ENCODE measurements at places on chromosomes 11 and 22. TPM values are rescaled to one million over a fixed set of nuclear protein-coding genes. Genes with fewer than 3 reads are reported as not detected.

The OR56A1 gene
- not detected for total RNA-seq

The VSIG10L2 gene
- not detected for total RNA-seq

The OR51B2 gene
- total RNA-seq = not detected

The VWCE gene
- 0.37 TPM for total RNA-seq

The CD248 gene
- 4.9 TPM for total RNA-seq

The HBG1 gene
- total RNA-seq = not detected

The LRRC32 gene
- total RNA-seq = 26.8 TPM

The HEPACAM gene
- total RNA-seq = 0.08 TPM

GRCh38 chr11:128725630-128726319, 31.9 kb downstream of the FLI1 start:
- H3K27ac ChIP-seq = peak overlapping the region; percentile 55
- no peak for DNase-seq
- no peak overlapping the region for H3K4me3 ChIP-seq
- H3K36me3 ChIP-seq = no peaks in the 10 kb centered on the region

DNA sequence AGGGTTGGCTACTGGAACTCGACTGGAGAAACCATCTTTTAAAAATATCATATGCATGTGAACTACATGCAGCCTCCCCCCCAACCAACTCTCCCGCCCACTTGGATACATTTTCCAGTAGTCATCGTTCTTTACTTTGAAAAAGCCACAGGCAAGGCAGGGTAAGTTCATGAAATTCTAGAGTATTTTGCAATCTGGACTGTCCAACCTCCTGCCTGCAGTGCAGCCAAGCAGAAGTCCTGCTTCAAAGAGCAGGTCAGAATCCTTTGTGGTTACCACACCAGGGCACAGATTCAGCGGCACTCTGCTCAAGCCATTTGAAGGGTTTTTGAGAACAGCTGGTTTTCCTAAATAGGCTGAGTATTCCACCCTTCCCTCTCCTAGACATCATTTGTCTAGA, 12.1 kb downstream of the ELF5 start:
- no peak overlapping the region for H3K4me3 ChIP-seq
- no peaks in the 10 kb centered on the region for H3K36me3 ChIP-seq
- no peak overlapping the region for H3K27ac ChIP-seq
- no peak for DNase-seq
- no peaks in the 10 kb centered on the region for H3K4me1 ChIP-seq
- H3K27me3 ChIP-seq = no peaks in the 10 kb centered on the region

GRCh38 chr11:130737041-130737830, 179.0 kb downstream of the SNX19 start:
- no peak overlapping the region for H3K4me3 ChIP-seq
- H3K36me3 ChIP-seq = no peaks in the 10 kb centered on the region
- H3K4me1 ChIP-seq = no peaks in the 10 kb centered on the region
- no peaks in the 10 kb centered on the region for H3K27me3 ChIP-seq
- no peak for DNase-seq

DNA sequence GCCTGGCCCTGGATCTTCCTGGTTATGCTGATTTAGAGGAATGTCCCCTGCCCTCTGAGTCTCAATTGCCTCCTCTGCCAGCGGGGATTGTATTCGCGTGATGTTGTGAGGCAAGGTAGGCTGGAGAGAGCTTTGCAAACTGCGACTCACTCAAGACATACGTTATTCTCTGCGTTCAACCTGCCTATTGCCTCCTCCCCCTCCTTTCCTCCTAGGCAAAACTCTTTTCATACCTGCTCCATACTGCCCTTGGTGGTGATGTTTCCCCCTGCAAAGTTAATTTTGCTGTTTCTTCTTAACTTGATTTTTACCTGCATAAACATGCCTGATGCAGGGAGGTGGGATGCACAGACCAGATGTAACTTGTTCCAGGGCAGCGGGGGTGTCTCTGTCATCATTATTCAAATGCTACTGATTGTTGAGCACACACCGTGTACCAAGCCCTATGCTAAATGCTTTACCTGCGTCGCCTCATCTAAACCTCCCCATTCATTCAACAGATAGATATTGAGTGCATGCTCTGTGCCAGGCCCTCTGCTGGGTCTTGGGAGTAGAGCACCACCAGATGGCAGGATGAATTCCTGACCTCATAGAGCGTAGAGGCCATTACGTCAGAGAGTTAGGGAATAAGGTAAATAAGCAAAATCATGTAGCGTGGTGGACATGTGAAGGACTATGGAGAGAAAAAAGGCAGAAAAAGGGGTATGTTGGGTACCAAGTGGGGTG, 29.0 kb downstream of the SGSM1 start:
- H3K36me3 ChIP-seq = no peaks in the 10 kb centered on the region
- no peak overlapping the region for H3K4me3 ChIP-seq
- H3K27me3 ChIP-seq = no peaks in the 10 kb centered on the region
- H3K4me1 ChIP-seq = no peaks in the 10 kb centered on the region
- DNase-seq = peak; percentile 38

DNA sequence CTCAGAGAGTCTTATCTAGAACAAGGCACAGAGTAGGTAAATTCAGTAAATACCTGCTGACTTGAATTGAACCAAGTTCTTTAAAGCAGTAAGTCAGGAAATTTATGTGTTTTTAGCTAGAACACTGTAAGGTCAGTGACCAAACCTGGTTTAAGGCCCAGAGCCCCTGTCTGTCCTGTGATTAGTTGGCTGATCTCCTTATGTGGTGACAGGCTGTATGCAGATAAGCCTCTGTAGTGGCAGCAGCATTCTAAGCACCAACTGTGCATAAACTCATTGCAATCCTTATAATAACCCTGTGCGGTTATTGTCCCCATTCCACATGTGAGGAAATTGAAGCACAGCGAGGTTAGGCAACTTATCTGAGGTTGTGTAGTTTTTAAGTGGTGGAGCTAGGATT, 40.5 kb downstream of the FBXO7 start:
- DNase-seq = no peak
- H3K27me3 ChIP-seq = no peaks in the 10 kb centered on the region

GRCh38 chr11:45929486-45930030, 7.1 kb downstream of the LARGE2 start:
- H3K27me3 ChIP-seq = no peaks in the 10 kb centered on the region
- H3K27ac ChIP-seq = no peak overlapping the region
- no peak for DNase-seq
- H3K4me1 ChIP-seq = no peaks in the 10 kb centered on the region
- H3K36me3 ChIP-seq = no peaks in the 10 kb centered on the region
- H3K4me3 ChIP-seq = no peak overlapping the region

DNA sequence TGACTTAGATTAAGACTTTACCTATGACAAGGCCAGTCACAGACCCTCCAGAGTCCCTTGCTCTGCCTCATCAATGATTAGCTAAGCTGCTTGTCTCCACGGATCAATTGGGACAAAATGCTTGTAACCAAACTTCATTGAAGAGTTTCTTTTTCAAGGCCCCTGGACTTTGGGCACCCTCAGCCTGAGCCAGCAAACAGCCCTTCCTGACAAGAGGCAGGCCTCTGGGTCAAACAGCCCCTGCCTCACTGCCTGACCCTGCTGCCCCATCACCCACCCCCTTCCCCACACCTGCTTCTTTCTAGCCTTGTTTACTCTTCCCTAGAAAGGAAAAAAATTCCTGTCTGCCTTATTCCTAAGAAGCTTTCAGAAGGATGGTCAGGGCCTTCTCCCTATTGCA, 26.3 kb upstream of the CDON start:
- DNase-seq = no peak
- no peaks in the 10 kb centered on the region for H3K36me3 ChIP-seq
- no peaks in the 10 kb centered on the region for H3K4me1 ChIP-seq

DNA sequence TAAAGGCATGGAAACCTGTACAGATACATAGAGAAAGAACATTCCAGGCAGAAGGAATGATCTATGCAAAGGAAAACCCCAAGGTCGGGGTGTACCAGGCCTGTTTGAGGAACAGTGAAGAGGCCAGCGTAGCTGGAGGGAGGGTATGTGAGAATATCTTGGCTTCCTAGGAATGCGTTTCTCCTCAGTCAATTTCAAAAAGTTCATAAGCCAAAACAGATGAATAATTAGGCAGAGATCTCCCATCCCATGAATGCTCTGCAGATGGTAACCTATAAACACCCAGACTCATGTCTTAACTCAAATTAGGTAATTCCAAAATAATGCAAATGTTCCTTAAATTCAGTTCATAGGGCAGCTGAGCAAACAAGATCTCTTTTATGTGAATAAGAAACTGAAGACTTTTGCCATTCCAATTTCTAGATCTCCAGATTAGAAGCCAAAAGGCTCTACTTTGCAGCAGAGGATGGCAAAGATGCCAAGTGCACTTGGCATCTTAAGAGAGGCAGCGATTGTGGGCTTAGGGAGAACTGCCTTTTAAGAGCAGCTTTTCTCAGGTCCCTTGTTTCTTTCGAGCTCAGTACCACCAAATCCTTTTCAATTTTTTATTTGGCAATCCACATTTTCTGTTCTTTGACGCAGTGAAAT, 13.2 kb downstream of the FAM118B start:
- no peak overlapping the region for H3K4me3 ChIP-seq
- H3K36me3 ChIP-seq = no peaks in the 10 kb centered on the region
- H3K27ac ChIP-seq = no peak overlapping the region
- DNase-seq = no peak
- H3K27me3 ChIP-seq = no peaks in the 10 kb centered on the region

DNA sequence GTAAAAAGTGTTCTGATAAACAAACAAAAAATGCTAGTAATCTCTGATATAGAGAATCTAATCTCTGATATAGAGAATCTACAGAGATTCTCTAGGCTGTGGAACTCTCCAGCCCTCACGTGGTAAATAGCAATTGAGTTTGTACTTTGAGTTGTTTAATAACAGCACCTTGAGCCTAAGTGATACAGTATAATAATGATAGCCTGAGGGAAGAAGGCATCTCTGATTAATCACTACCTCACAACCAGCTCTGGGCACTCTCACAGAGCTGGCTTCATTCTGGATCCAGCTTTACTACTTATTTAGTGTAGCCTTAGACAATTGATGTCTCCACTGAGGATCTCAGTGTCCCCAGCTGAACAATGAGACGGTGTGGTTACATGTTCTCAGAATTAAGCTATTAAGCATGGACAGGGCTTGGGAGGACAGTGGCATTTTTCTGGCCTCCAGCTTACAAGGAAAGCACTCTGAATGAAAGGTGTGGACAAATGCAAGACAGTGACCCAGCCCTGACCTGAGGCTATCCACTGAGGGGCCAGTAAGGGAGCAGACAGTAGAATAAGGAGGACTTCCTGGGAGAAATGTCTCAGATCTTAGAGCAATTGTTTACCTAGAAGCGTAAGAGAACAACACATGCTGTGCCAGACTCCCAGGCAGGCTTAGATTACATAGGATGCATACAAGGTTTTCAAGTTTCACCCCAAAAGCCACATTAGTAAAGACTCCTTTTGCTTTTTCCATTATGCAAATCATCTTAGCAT, 88.7 kb upstream of the DRD2 start:
- DNase-seq = no peak
- no peaks in the 10 kb centered on the region for H3K27me3 ChIP-seq
- no peaks in the 10 kb centered on the region for H3K4me1 ChIP-seq
- H3K4me3 ChIP-seq = no peak overlapping the region
- H3K27ac ChIP-seq = no peak overlapping the region
- no peaks in the 10 kb centered on the region for H3K36me3 ChIP-seq

- no peak for DNase-seq
- no peak overlapping the region for H3K4me3 ChIP-seq
- H3K27ac ChIP-seq = no peak overlapping the region
These were observed 12.9 kb upstream of the CD3E start for GRCh38 chr11:118291477-118292135.

DNA sequence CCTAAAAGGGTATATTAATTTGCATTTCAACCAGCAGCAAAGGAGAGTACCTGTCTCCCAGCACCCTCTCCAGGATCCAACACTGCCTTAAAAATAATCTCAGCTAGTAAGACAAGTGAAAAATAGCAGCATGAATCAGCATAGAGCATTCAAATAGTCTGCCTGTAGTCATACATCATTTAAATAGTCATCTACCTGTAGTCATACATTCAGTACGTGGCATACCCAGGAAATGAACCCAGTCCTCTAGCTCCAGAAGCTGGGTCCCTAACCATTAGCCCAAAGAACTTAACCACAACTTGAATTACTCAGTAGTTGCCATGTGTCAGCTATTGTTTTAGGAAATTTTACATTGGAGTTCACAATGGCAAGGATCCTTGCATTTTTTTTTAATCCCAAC, 9.3 kb downstream of the TENM4 start:
- H3K4me1 ChIP-seq = no peaks in the 10 kb centered on the region
- no peak overlapping the region for H3K27ac ChIP-seq
- no peaks in the 10 kb centered on the region for H3K36me3 ChIP-seq

DNA sequence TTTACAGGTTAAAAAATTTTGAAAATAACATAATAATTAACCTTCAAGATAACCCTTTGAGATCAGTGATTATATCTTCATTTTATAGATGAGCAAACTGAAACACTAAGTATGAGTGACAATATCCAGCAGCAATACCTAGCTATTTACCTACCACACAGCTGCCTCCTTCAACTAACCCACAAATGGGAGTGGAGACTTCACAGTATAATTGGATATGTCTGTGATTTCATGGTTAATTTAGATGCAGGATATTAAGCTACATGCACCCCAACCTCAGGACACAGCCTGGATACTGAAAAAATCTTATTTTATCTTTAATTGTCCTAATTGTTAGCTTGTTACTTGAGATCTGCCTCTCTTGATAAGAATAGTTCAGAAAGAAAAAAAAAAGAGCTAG, 297.2 kb upstream of the ANO5 start:
- H3K4me1 ChIP-seq = no peaks in the 10 kb centered on the region
- H3K4me3 ChIP-seq = no peak overlapping the region
- DNase-seq = no peak
- no peaks in the 10 kb centered on the region for H3K27me3 ChIP-seq
- no peaks in the 10 kb centered on the region for H3K36me3 ChIP-seq

DNA sequence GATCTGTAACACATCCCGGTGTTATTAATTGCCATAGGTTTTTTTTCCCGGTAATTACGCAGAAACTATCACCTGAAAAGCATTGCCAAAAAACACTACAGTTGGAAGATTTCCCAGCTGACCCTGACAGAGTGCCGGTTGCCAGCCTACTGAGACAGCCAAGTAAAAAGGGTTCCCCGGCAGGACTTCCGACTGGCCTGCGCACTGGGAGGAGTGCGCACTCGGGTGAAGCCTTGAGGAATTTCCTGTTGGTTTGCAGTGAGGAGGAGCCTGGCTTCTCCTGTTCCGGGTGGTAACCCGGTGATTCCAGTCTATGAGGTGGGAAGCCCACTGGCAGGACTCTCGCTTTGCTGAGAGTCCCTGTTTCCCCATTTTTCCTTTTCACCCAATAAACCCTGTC, 52.1 kb downstream of the CNTF start:
- H3K4me1 ChIP-seq = no peaks in the 10 kb centered on the region
- no peaks in the 10 kb centered on the region for H3K27me3 ChIP-seq
- no peak overlapping the region for H3K4me3 ChIP-seq
- no peaks in the 10 kb centered on the region for H3K36me3 ChIP-seq
- DNase-seq = no peak

GRCh38 chr11:79308429-79308828, 132.4 kb downstream of the TENM4 start:
- H3K4me1 ChIP-seq = no peaks in the 10 kb centered on the region
- DNase-seq = no peak
- H3K36me3 ChIP-seq = no peaks in the 10 kb centered on the region

GRCh38 chr11:35540526-35540925, 15.1 kb upstream of the PAMR1 start:
- no peak overlapping the region for H3K27ac ChIP-seq
- H3K36me3 ChIP-seq = no peaks in the 10 kb centered on the region
- H3K4me3 ChIP-seq = no peak overlapping the region

- H3K27ac ChIP-seq = no peak overlapping the region
- no peak for DNase-seq
- H3K36me3 ChIP-seq = no peaks in the 10 kb centered on the region
These were observed 4.0 kb downstream of the RPS13 start for GRCh38 chr11:17073370-17074027.

GRCh38 chr11:123251657-123252344, 56.8 kb upstream of the CLMP start:
- H3K36me3 ChIP-seq = no peaks in the 10 kb centered on the region
- no peaks in the 10 kb centered on the region for H3K4me1 ChIP-seq
- DNase-seq = peak; percentile 48
- H3K27ac ChIP-seq = no peak overlapping the region
- no peak overlapping the region for H3K4me3 ChIP-seq
